Left renal cortex interstitium (tissue), 4 donors: ENCODE measurements at places on chromosomes 4 and X. TPM values are rescaled to one million over a fixed set of nuclear protein-coding genes. Genes with fewer than 3 reads are reported as not detected.

The MAGEA10 gene
- not detected for polyA plus RNA-seq

The MTMR1 gene
- 25.3 TPM for polyA plus RNA-seq

The PNMA6F gene
- 0.11 TPM for polyA plus RNA-seq

DNA sequence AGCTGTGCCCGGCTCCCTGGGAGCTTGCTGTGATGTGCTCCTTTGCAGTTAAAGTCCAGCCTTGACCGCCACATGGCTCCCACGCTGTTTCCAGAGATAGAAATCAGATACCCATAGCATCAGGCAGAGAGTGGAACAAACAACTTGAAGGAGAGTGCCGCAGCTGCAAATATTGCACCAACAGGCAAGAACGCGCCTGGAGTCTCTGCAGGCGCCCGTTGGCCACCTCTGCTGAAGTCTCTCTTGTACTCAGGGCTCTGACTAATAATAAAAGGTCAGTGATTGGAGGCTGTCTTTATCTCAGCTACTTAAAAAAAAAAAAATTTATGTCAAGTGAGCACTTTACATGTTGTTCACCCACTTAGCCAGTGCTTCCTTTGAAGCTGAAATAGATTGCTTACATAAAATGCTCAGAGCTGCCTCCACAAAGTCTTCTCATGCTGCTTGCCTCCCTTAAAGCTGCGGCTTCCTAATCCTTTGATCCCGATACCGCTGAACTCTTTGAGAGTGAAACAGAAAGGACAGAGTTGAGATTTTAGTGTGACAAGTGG, 30.9 kb upstream of the TENM3 start:
- no peak for DNase-seq

DNA sequence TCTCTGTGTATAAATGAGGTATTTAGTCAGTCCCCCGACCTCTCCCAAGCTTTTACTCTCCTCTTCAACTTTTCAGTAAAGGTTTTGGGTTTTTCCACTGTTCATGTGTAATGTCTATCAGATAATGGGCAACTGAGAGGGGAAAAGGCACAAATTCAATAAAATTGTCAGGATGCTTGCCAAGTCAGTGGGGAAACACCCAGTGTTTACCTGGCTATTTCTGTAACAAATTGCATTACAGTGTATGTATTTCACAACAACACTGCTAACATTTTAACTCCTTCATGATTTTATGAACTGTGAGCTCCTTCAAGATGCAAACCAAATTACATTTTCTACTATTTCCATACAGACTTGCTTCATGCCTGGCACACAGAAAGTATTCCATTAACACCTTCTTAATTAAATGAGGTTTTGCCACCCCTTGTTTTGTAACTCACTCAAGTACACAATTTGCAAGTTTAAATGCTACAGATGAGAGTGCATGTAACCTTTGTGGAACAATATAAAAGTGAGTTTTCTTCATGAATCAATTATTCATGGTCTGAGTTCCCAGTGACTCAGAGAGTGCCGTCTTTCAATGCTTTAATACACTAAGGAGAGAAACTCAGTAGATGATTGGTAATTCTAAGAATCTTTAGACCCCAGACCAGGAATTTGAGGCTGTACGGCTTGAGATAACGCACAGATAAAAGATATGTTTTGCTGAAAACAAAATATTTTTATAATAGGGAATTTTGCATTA, 149.8 kb upstream of the TLL1 start:
- no peak for DNase-seq
